ENCODE measurements at places on chromosomes 7 and 10.

GRCh38 chr7:29337546-29338116 is 143.1 kb downstream of the CHN2 start:
- no peak for DNase-seq

GRCh38 chr10:4196183-4196582 is 411.2 kb upstream of the KLF6 start:
- no peak for DNase-seq

DNA sequence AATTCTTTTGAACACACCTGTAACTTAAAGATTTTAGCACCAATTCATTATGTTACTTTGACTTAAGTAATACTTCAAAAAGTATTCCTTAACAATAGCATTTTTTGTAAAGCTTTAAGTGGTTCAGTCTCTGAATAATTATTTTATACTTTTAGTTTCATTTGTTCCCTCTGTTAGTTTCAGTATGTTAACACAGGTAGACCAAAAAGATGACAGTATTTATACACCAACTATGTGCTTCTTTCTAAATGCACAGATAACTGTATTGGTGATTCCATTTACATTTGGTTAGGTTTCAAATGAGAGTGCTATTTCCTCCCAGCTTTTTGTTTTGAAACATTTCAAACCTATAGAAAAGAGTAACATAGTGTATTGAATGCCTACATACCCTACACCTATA is 14.0 kb downstream of the RALA start:
- no peak for DNase-seq

- no peak for DNase-seq
Measured at GRCh38 chr10:4359003-4359402, 467.0 kb upstream of the AKR1E2 start.

DNA sequence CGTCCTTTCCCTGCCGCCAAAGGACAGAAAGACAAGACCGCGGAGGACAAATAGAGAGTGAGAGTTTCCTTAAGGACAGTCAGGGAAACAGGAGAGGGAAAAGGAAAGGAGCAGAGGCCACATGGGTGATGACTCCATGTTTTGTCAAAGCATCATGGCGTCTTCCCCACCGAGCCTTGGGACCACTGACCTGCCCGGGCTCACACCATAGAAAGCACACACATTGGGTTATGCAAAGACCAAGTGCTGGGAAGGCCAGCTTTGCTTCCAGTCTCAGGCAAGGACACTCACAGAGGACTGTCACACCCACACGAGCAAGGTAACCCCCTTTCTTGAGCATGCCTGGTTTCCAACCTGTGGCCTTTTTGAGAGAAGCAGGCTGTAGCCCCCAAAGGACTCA is 23.3 kb upstream of the HABP2 start:
- no peak for DNase-seq

- DNase-seq, result no peak
Measured at GRCh38 chr10:6578795-6579182, 1.3 kb downstream of the PRKCQ start.

DNA sequence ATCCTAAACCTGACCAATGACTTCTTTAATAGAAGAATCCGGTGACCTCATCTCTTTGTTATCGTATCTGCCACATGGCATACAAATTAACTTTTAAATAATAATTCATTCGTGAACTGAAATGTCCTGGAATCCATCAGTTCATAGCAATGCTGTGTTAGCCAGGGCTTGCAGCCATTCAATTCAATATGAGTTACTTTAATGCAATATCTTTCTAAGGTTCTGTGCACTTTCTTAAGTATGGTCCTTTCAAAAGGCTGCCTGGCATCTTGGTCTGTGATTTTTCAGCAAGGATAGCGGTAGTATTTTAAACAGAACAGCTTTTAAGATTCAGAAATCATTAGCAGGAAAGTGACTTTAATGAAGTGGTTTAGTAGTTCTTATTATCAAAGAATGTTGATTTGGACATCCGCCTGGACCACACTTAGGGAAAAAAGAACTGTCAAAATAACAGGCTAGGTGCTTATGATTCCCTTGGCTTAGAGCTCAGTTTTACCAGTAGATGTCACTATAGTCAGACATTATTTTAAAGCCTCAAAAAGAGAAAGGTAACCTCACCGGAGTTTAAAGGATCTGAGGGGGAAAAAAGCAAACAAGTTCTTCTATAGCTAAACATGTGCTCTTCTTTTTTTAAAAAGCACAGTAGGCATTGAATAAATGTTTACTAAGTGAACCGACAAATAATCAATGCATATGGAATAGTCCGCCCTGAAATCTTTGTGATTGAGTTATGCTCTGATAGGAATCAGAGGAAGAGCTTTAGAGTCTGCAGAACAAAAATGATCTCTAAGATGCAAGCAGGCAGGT is 22.7 kb downstream of the SLC35G1 start:
- peak; percentile 52 for DNase-seq

DNA sequence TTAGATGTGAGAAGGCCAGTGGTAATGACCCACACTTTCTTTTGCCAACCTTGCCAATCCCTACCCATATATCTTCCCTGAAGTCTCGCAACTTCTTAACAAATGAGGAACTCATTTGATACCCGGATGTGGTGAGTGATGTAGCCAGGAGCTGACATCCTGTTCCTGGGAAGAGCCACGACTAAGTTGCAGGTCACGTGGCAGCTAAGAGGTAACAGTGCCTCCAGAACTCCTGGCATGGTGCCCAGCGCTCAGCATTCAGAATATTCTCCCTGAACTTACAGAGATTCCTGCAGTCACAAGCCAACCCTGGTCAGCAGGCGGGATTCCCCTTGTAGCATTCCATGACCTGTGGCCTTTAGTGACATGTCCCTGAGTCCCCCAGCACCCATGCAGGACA is 282.5 kb downstream of the GALNT17 start:
- peak; percentile 52 for DNase-seq

GRCh38 chr10:11164803-11165590 is 147.3 kb downstream of the CELF2 start:
- DNase-seq, result peak; percentile 68

DNA sequence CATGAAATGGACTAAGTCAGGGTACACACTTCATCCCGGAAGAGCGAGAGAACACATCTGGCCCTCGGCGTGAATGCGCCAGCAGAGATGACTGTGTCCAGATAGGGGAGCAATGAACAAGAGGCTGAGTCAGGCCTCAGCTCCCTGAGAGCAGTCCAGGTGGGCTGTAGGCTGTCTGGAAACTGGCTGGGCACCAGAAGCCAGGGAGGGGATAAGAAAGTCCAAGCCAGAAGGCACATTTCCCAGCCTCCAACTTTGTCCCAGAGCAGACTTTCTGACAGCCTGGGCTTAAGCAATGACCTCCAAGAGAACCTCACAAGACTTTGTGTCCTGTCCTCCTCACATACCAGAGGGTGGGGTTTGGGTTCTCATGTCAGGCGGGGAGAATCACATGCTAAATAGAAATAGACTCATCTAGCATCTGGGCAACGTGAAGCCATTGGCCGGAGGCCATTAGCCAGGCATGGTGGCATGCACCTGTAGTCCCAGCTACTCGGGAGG is 157.2 kb downstream of the ARHGAP12 start:
- DNase-seq, result no peak

- DNase-seq, result no peak
Measured at GRCh38 chr7:123047955-123048354, 52.5 kb upstream of the TAS2R16 start.

DNA sequence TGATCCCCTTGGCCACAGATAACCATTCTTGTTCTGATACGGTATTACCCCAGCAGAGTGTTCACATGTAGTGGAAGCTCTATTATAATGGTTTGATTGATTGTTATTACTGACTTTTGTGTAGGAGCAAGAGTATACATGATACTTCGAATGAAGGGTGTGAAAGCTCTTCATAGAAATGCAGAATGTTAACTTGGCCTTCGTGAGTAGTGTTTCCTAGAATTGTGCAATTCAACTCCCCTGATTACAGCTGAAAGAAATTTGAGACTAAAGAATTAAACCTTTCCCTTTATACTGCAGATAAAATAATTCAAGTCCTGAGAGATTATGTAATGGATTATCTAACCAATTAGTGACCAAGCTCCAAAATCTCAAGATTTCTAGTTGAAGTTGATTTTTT is 38.2 kb downstream of the MKLN1 start:
- DNase-seq, result no peak

DNA sequence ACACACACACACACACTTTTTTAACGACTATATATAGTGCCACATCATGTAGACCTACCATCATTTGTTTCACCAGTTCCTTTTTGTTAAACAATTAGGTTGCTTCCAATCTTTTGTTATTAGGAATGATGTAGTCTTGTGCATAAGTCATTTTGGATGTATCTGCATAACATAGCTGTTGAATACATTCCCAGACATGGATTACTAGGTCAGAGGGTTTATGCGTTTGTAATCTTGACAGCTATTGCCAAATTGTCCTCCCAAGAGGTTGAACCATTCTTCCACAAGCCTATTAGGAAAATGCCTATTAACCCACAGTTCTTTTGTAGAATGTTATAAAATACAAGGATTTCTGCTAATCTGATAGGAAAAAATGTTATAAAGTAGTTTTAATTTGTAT is 87.3 kb downstream of the PALS2 start:
- no peak for DNase-seq

GRCh38 chr10:75540981-75541380 is 109.6 kb downstream of the LRMDA start:
- DNase-seq, result no peak

DNA sequence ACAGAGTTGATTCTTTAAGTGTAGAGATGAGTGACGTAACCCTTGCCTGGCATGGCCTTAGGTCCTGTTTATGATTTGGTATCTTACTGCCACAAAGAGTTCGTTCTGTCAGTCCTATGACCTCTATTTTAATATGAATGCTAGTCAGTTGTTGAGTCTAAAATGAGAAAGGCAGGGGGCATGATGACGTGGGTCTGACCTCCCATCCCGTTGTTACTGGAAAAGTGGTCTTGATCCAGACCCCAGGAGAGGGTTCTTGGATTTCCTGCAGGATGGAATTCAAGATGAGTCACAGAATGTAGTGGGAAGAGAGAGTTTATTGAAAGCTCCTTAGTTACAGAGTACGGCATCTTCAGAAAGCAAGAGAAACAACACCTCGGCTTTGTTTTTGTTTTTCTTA is 317.0 kb upstream of the COBL start:
- no peak for DNase-seq

GRCh38 chr10:77592946-77593636 is 44.5 kb downstream of the KCNMA1 start:
- DNase-seq, result no peak

DNA sequence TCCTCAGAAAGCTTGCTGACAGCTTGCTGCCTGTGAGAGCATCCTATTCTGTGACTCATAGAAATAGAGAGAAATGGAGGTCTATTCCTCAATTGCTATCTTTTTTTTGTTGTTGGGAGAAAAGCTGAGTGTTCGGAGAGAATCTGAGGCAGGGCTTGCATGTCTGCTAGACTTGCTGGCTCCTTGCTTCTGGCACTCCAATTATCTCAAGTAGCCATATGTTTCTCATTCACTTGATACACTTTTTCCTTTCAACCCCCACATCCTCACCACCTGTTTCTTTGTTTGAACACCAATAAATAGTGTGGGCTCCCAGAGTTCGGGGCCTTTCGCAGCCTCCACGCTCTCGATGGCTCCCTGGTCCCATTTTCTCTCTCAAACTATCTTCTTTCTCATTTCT is 172.2 kb downstream of the SH2D4B start:
- no peak for DNase-seq

DNA sequence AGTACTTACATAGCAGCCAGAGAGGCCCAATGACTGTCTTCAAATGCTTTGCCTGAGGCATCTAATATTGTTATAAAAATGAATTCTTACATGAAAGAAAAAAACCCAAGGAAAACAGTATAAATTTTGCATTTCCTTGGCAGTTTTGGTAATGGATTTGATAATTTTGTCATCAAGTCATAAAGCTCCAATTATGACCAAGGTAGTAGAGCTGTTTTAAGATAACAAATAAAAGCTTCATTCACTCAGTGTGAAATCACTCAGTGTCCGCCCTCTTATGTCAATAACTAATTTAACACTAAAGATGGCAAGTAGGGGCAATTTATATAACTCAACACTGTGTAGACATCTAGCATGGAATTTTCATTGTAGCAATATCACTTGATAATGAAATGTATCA is 193.9 kb downstream of the ANKRD7 start:
- DNase-seq, result no peak

DNA sequence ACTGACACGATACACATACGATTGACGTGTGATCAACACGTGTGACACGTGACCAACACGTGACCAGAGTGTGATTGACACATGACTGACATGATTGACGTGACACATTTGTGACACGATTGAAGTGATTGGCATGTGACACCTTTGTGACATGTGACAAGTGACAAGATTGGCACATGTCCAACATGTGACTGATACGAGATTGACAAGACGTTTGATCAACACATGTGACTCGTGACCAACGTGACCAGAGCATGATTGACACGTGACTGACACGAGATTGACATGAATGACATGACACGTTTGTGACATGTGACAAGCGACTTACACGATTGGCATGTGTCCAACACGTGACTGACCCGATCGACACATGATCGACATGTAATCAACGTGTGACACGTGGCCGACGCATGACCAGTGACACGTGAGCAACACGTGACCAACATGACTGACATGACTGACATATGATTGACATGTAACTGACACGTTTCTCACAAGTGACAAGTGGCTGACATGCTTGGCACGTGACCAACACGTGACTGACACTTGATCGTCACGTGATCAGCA is 22.0 kb downstream of the CRPPA start:
- DNase-seq, result no peak

GRCh38 chr7:128882134-128882533 is 19.5 kb downstream of the ATP6V1F start:
- no peak for DNase-seq

- no peak for DNase-seq
Measured at GRCh38 chr10:98659951-98660350, 213.2 kb upstream of the HPS1 start.

GRCh38 chr10:90148116-90148855 is 446.9 kb downstream of the KIF20B start:
- no peak for DNase-seq

DNA sequence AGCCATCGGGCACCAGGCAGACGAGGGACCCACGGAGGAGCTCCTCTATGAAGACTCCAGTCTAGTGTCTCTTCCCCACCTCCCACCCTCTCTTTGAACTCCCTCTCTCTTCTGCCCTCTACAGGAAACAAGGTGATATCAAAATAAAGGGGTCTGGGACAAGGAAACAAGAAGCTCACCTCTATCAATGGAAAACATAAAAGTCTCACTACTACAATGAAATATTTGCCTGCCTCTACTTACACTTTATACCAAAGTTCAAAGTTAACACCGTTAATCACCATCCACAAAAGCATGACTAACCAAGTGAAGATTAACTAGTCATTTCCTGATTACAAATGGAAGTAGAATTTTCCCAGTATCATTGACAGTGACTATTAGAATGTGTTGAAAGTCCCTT is 82.2 kb downstream of the PARD3 start:
- no peak for DNase-seq
